ENCODE measurements at places on chromosomes 11 and 22.

DNA sequence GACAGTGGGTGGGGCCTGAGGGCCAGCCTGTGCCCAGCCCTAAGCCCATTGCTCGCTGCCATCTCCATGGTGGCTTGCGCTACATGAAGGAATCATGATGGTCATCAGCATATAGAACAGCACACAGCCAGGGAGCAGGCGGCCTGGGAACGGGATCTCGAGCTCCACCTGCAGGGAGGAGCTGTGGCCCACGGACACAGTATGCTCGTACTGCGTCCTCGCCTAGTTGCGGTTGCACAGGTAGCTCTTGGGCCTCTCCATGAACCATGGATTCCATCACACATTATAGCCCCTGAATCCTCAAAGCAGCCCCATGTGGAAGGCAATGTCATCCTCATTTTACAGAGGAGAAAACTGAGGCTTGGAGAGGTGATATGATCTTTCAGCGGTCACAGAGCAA is 15.1 kb downstream of the SEC14L4 start:
- H3K4me1 ChIP-seq, result peaks cover 5% of the 10 kb centered on the region
- no peak overlapping the region for H3K27ac ChIP-seq
- DNase-seq, result peak; percentile 18
- no peak overlapping the region for H3K4me3 ChIP-seq

- no peak overlapping the region for H3K27ac ChIP-seq
- H3K36me3 ChIP-seq, result peaks cover 33% of the 10 kb centered on the region
- H3K27me3 ChIP-seq, result no peaks in the 10 kb centered on the region
- H3K4me3 ChIP-seq, result no peak overlapping the region
- peak; percentile 8 for DNase-seq
Observed at GRCh38 chr11:109697140-109697843, 275.3 kb downstream of the C11orf87 start.

DNA sequence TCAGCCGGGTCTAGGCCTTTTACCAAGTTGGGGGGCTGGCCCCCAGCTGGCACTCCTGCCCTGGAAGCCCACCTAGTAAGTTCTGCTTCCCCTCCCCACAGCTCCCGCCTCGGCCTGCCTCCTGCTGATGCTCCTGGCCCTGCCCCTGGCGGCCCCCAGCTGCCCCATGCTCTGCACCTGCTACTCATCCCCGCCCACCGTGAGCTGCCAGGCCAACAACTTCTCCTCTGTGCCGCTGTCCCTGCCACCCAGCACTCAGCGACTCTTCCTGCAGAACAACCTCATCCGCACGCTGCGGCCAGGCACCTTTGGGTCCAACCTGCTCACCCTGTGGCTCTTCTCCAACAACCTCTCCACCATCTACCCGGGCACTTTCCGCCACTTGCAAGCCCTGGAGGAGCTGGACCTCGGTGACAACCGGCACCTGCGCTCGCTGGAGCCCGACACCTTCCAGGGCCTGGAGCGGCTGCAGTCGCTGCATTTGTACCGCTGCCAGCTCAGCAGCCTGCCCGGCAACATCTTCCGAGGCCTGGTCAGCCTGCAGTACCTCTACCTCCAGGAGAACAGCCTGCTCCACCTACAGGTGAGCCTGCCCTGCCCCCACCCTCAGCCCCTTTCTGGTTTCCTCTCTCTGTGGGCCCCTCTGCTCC is 7.3 kb downstream of the RTN4RL2 start:
- H3K4me1 ChIP-seq, result peaks cover 20% of the 10 kb centered on the region
- no peak for DNase-seq
- no peak overlapping the region for H3K27ac ChIP-seq
- no peak overlapping the region for H3K4me3 ChIP-seq
- peaks cover 55% of the 10 kb centered on the region for H3K27me3 ChIP-seq

GRCh38 chr11:6468712-6469495 is 4.8 kb downstream of the TRIM3 start:
- DNase-seq, result peak; percentile 90
- H3K27me3 ChIP-seq, result peaks cover 5% of the 10 kb centered on the region
- H3K4me1 ChIP-seq, result peaks cover 35% of the 10 kb centered on the region
- H3K4me3 ChIP-seq, result no peak overlapping the region
- no peak overlapping the region for H3K27ac ChIP-seq

DNA sequence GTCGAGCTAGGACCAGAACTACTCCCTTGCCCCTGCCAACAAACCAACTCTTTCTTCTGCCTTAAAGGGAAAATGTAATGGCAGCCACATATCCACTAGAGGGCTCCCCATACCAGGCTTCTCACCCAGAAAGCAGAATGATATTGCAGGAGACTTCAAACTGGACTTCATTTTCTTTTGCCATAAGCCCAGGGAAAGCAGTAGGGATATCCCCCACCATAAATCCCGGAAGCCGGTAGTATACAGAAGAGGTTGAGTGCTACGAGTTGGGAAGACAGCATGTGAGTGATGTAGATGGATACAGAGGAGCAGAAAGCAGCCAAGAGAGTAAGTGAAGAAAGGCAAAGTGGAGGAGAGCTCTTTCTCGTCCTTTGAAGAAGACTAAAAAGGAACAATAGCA is 12.1 kb downstream of the PLAAT5 start:
- H3K4me3 ChIP-seq, result no peak overlapping the region
- peaks cover 14% of the 10 kb centered on the region for H3K27me3 ChIP-seq
- peak; percentile 46 for DNase-seq
- H3K27ac ChIP-seq, result no peak overlapping the region

GRCh38 chr11:33669598-33670249 is 30.9 kb downstream of the C11orf91 start:
- no peak for DNase-seq
- no peak overlapping the region for H3K27ac ChIP-seq
- H3K36me3 ChIP-seq, result peaks cover 23% of the 10 kb centered on the region
- no peaks in the 10 kb centered on the region for H3K4me1 ChIP-seq
- no peak overlapping the region for H3K4me3 ChIP-seq

GRCh38 chr11:82308979-82309378 is 424.7 kb downstream of the FAM181B start:
- no peak overlapping the region for H3K4me3 ChIP-seq
- no peak overlapping the region for H3K27ac ChIP-seq
- H3K27me3 ChIP-seq, result peaks cover 6% of the 10 kb centered on the region
- H3K4me1 ChIP-seq, result no peaks in the 10 kb centered on the region

DNA sequence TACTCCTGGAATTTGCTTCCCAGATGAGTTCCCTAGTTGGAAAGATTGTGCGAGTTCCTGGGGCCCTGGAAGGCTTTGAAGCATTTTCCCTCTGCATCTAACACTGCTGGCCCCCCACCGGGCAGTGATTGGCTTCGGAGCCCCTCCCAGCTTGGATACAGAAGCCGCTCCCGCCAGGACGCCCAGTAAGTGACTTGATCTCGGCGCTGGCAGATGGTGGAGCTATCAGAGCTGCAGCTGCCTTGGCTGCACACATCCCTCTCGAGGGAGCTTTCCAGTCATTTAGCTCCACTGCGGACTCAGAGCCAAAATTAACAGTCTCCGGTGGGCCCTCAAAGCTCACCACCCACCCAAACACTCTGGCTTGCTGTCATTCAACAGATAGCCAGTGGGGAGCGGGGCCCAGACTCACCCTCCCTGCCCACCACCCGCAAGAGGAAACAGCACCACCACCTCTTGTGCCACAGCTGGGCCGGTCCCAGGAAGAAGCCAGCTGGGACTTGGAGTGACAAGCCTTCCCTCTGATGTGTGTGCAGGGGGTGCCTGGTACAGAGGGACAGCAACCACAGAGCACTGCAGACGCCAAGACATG is 162.3 kb downstream of the TRIM29 start:
- peaks cover 22% of the 10 kb centered on the region for H3K27me3 ChIP-seq
- H3K36me3 ChIP-seq, result no peaks in the 10 kb centered on the region
- peaks cover 62% of the 10 kb centered on the region for H3K4me1 ChIP-seq
- DNase-seq, result peak; percentile 38
- peak overlapping the region; percentile 15 for H3K4me3 ChIP-seq
- H3K27ac ChIP-seq, result no peak overlapping the region

DNA sequence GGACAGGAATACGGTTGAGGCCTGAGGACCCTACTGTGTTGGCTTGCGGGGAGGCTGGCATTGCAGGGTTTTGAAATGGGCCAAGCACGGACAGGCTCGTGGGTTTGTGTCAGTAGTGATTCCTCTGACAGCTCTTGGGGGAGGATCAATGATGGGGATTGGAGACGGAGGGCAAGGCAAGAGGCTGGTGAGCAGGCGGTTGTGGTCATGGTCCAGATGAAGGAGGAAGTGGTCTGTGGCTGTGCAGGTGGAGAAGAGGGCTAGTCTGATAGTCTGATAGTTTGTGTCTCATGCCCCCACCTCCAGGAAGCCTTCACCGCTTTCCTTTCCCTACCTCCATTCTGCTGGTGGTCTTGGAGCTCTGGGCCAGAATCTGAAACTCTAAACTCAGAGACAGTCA is 3.0 kb downstream of the MAFF start:
- DNase-seq, result no peak
- no peak overlapping the region for H3K27ac ChIP-seq
- H3K36me3 ChIP-seq, result no peaks in the 10 kb centered on the region
- H3K4me3 ChIP-seq, result peak overlapping the region; percentile 1
- peaks cover 27% of the 10 kb centered on the region for H3K4me1 ChIP-seq
- peaks cover 9% of the 10 kb centered on the region for H3K27me3 ChIP-seq

DNA sequence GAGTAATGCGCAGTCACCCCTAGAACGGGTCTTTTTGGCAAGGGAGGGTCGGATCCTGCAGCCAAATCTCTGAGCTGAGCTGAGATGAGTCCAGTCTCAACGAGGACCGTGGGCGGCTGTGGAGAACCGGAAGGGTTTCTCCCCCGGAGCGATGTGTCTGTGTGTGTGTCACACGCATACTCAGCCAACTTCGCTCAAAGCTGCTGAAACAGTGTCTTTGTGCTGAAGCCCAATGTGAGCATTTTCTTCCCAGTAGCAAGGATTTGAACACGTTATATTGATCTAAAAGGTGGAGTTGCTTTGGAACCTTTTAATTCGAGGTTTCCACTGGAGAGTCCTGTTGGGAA is 1.4 kb upstream of the CELSR1 start:
- peaks cover 9% of the 10 kb centered on the region for H3K4me1 ChIP-seq
- peaks cover 55% of the 10 kb centered on the region for H3K27me3 ChIP-seq
- H3K4me3 ChIP-seq, result peak overlapping the region; percentile 71
- peaks cover 17% of the 10 kb centered on the region for H3K36me3 ChIP-seq
- DNase-seq, result no peak

- H3K27me3 ChIP-seq, result no peaks in the 10 kb centered on the region
- H3K27ac ChIP-seq, result no peak overlapping the region
- peaks cover 31% of the 10 kb centered on the region for H3K4me1 ChIP-seq
- H3K36me3 ChIP-seq, result no peaks in the 10 kb centered on the region
- H3K4me3 ChIP-seq, result no peak overlapping the region
- DNase-seq, result no peak
Observed at GRCh38 chr11:15716550-15716949, 601.8 kb downstream of the INSC start.

DNA sequence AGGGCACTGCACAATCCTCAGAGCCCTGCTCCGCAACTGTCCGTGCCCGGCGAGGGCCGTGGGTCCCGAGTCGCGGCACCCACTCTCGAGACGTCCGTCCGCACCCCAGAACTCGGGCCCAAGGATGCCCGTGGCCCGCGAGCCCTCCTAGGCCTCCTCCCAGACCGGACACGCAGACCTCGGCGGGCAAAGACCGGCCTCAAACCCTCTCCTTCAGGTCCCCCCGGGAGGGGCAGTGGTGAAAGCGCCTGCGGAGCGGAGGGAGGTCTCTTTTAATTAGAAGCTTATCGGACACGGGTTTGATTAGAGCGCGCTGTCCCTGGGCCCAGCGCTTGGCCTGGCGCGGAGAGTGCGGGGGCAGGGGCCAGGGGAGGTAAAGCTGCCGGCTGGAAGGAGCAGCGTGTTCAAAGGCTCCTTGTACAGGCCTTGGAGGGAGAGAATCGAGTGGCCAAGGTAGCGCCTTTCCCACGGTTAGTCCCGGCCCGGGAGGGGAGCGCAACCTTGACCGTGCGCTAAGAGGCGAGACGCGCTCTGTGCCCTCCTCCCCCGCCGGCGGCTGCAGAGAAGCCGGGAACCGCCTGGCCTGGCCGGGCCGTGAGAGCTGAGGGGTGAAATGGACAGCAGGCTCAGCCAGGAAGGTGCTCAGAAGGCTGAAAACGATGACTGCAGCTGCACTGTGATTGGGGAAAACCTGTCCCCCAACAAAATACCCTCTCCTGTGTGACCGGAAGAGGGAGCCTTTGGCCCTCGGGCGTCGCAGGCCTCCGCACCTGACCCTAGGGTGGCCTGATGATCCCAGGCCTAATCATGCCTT is 4.6 kb downstream of the WT1 start:
- H3K36me3 ChIP-seq, result peaks cover 62% of the 10 kb centered on the region
- DNase-seq, result peak; percentile 71
- peak overlapping the region; percentile 84 for H3K27ac ChIP-seq
- peak overlapping the region; percentile 90 for H3K4me3 ChIP-seq

Measured in nephron progenitor cell (in vitro differentiated cells).